ENCODE measurements at places on chromosomes 3 and 15.
A peak's percentile ranks its signal among the peaks of the same experiment; 100 is the strongest.

DNA sequence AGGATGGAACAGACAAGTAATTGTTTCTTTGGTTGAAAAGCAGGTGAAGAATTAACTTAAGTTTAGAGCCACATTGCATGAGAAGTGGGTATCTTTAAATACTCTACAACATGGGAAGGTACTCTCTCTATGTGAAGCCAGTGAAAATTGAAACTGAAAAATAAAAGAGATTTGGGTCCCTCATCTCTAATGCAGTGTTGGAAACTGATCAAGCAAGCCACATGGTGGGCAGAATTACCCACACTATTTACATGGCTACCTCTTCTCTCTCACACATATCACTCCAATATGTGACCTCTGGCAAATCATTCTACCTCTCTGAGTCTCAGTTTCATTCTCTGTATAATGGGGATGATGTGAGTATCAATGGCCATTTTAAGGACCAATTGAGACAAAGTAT is 339.0 kb downstream of the IL5RA start:
- ATAC-seq, result no peak

DNA sequence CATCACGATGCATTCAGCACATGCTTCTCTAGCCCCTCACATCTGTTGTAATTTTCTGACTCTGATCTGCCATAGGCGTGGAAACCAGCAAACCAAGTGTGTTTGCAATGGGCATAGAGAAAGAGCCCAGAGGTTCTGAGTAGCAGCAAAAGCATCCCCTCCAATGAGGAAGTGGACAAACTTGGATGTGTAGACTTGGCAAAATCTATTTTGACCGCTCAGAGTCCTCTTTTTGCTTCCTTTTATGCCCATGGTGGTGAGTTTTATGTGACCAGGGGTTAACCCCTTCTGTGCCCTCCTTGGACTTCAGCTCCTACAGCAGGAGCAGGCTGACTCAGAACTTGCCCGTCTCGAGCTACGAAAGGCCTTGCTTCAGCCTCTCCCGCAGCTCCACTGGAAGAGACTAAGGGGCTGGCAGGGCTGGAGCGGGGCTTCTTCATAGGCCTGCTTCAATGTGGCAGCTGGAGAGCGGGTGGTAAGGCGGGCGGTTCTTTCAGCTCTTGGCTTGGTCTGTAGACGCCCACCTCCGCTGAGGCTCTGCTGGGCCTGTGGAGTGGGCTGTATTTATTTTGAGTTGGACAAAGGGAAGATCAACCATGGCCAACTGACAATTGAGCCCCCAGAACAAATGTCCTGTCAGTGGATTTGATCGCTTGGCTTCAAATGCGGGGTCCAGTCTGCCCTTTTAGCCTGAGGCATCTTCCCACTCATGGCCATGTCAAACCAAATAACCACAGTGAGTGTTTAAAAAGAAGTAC is 6.5 kb upstream of the ETV5 start:
- no peak for ATAC-seq

- no peak for ATAC-seq
Measured at GRCh38 chr3:122002611-122003010, 19.4 kb downstream of the ILDR1 start.

GRCh38 chr3:106347350-106347749 is 478.5 kb upstream of the CBLB start:
- ATAC-seq, result no peak

GRCh38 chr3:15316998-15317435 is 15.4 kb downstream of the SH3BP5 start:
- ATAC-seq, result no peak

DNA sequence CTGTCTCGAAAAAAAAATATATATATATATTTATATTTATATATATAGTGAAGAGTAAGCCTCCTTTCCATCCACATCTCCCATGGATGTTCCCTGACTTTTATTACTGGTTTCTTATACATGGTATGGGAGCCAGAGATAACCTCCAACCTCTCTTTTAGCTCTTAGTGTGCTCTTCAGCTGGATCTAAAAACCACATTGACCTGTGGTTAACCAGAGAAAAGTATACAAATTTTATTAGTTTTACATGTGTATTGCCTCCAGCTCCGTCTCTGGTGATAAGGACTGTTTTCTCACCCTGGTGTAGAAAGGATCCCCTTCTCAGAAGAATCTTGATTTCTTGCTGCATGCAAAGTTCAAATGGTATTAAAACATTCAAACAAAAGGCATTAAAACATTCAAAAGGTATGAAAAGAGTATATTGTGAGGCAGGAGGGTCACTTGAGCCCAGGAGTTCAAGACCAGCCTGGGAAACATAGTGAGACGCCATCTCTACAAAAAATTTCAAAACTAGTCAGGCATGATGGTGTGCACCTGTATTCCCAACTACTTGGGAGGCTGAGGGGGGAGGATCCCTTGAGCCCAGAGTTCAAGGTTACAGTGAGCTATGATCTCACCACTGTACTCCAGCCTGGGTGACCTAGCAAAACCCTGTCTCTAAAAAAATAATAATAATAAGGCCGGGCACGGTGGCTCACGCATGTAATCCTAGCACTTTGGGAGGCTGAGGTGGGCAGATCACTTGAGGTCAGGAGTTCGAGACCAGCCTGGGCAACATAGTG is 13.5 kb upstream of the TTBK2 start:
- ATAC-seq, result no peak

DNA sequence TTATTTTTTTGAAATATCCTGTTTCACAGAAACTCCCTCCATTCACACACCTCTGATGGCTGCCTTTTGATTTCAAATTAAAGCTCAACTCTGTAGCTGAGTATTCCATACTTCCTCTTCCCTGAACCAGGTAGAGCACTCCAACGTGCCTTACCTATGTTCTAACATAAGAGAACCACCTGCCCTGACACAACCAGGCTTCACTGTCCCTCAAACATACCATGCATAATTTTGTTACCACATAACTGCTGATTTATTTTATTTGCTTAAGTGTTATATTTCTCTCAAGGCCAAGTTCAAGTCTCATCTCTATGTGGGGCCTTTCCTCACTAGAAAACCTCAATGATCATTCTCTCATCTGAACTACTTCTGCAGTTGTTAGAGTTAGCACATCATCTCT is 209.7 kb downstream of the P3H2 start:
- ATAC-seq, result no peak

DNA sequence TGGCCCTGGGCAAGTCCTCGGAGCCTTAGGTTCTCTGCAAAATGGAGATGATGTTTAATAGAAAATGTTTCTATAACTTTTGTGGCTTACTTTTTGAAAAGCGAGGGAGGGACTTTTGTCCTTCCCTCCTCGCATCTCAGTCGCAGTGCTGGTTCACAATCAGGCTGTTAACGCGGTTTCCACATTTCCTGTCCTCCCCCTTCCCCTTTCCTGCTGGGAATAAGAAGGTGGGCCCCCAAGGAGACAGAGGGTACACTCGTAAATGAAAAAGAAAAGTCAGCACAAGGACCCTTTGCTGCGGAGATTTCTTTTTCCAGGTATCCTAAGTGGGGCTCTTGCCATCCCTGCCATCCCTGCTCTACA is 29.5 kb downstream of the ARHGAP31 start:
- no peak for ATAC-seq

DNA sequence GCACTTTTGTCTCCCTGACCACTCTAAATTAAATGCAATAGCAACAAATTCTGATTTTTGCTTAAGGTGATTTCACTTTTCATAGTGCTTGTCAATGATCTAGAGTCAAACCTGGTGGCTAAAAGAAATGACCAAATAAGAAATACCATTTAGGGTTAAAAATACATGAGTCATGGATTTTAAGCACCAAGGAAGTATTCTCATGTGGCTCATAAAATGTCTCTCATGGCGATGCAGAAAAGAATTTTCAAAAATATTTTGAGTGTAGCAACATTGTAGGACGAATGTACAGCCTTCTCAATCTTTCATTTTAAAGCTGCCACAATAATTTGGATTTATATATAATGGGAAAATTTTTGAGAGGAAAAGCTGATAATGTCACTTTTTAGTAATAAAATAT is 193.6 kb downstream of the EPHA3 start:
- ATAC-seq, result no peak

DNA sequence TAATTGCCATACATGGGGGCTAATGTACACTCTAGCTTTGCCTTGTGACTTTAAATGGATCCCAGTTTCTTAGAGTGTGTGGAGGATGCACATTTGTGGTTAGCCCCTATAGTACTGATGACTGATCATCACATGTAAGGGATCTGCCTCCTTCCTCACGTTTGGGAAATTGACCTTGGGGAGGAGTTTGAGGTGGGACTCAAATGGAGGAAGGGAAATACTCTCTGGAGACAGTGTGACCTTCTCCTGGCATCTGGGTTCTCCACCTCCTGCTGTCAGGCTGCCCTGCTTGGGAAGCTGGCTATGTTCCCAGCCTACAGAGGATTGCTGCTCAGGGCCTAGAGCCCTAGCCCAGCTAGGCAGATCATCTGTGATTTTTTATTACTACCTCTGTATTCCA is 48.7 kb downstream of the PPM1L start:
- no peak for ATAC-seq

DNA sequence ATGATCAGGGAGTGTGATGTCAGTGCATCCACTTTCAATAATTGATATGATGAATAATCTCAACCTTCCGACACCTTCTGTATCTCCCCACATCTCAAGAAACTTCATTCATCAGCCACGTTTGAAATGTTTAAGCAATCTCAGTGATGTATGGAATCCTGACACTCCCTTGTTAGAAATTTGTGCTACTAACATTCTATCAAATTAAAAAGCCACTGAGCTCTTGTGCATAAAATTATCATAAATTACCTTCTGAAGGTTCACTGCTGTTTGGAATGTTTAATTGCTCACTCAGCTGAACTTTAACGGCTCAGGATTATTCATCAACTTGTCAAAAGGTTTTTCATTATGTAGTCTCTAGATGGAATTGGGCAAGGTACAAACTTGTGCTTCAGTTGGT is 108.4 kb upstream of the DPH6 start:
- ATAC-seq, result no peak

GRCh38 chr15:81336568-81336967 is 12.6 kb upstream of the STARD5 start:
- ATAC-seq, result peak; percentile 60

DNA sequence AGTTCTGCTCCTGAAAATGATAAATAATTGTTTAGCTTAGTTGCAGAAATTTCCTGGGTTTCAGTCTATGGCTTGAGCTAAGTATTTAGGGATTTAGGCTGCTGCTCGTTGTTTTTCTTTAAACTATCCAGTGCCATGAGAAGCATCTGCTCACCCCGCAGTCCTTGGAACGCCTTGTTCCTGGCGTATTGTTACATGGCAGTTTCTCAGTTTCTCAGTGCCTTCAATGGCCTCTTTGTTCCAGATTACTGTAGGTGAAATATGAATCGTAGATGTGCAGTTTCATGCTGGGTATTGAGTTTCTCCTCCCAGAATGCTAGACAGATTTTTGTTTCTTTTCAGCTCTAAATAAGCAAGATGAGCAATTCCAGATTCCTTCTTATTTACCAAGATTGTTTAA is 269.5 kb upstream of the GBE1 start:
- ATAC-seq, result no peak

DNA sequence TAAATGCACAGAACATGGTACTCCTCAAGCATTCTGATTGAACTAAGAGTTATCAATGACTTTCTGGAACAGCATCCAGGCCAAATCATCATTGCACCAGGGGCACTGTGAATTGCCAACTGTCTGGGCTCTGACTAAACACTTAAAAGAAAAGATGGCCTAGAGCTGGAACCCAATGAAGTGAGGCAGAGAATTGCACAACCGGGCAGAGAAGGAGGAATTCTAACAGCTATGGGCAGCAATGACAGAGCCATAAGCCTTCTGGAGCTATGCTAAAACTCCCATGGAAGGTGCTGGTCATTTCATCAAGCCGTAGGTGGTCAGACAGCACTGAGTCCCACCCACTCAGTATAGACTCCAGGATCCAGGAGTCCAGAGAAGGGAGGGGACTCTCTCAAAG is 48.1 kb upstream of the OXTR start:
- ATAC-seq, result no peak

GRCh38 chr3:15261274-15261673 is 55.2 kb downstream of the CAPN7 start:
- ATAC-seq, result no peak

- no peak for ATAC-seq
Measured at GRCh38 chr3:144431134-144431533, 459.5 kb downstream of the DIPK2A start.

GRCh38 chr3:62421207-62421606 is 47.9 kb upstream of the FEZF2 start:
- no peak for ATAC-seq

GRCh38 chr3:142210608-142211007 is 14.8 kb downstream of the GK5 start:
- no peak for ATAC-seq

GRCh38 chr15:74730619-74731316 is 5.4 kb upstream of the CYP1A1 start:
- no peak for ATAC-seq

DNA sequence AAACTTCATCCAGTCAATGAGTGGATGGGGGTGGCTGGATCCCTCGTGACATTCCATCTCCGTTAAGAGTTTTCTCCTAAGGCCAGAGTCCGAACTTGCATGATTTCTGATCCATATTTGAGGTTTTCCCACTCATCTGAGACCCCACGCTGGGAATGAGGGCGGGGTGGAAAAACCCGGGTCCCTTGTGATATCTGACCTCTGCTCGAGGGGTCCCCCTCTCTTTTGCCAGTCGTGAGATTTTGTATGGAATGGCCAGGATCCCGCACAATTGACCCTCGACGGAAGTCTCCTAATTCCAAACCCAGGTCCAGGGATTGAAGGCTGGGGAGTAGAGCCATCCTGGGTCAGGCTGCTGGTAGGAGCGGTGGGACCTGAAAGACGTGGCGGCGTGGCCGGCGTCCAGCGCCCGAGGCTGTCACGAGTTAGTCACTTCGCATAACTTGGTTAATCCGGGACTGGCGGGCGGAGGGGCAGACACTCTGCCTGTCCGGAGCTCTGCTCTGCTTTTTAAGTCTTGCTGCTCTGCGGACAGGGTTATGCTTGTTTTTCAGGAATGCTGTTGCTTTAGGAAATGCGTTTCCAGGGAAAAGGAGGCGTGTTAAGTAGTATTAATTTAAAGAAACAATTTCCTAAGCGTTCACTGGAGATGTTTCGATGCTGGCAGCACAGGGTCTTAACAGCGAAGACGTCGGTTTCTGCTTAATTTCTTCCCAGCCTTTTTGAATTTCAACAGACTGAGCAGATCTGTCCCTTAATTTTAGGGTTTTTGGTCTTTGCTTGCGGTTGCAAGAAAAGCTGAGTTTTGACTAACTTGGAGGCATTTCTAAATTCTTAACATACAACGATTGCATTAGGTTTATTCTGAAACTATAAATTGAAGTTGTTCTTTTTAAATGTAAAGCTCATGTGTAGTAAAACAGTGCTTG is 69.7 kb upstream of the LRRFIP2 start:
- peak; percentile 45 for ATAC-seq

DNA sequence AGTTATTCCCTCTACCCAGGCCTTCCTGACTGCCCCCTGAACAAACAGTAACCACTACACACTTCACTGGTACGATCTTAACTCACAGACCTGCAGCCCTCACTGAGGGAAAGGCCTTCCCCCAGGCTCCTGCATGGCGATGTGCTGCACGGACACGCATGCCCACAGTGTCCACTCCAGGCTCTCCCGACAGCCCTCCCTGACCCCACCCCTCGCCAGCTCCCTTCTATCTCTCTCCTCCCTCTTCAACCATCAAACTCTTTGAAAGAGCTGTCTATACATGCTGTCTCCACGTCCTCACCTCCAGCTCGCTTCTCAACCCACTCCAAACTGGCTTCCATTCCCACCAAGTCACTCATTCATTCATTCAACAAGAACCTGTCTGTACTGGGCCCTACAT is 3.9 kb downstream of the SCN5A start:
- ATAC-seq, result no peak

- no peak for ATAC-seq
Measured at GRCh38 chr3:121018917-121019321, 110.9 kb downstream of the STXBP5L start.
